ENCODE measurements at places on chromosomes 3 and 15.

DNA sequence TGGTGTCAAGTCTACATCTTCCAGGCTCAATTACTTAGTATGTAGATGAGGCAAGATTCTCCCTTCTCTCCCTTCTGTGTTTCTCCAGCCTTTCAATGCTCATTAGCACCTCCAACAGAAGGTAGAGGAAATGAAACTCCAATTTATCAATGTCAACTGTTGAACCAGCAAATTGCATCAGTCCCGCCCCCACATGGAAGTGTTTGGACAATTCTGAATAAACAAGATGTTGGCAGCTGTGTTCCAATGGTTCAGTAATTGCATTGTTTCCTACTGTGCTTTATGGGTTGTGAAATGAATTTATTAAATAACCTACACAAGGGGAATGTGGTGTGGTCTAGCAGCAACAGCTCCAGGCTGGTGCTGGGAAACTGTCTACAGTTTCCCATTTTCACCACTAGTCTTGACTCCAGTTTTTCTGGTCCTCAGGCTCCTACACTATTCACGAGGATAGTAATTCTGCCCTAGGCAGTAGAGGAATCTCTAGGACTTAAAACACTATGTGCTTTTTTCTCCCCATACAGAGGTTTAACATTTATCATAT lies 91.9 kb downstream of the MB21D2 start:
- H3K27me3 ChIP-seq = no peaks in the 10 kb centered on the region
- H3K4me1 ChIP-seq = no peaks in the 10 kb centered on the region

GRCh38 chr3:162139841-162140240 lies 643.2 kb downstream of the OTOL1 start:
- no peaks in the 10 kb centered on the region for H3K36me3 ChIP-seq
- no peak overlapping the region for H3K27ac ChIP-seq
- no peaks in the 10 kb centered on the region for H3K27me3 ChIP-seq
- no peak for DNase-seq
- H3K4me1 ChIP-seq = no peaks in the 10 kb centered on the region
- no peak overlapping the region for H3K4me3 ChIP-seq

DNA sequence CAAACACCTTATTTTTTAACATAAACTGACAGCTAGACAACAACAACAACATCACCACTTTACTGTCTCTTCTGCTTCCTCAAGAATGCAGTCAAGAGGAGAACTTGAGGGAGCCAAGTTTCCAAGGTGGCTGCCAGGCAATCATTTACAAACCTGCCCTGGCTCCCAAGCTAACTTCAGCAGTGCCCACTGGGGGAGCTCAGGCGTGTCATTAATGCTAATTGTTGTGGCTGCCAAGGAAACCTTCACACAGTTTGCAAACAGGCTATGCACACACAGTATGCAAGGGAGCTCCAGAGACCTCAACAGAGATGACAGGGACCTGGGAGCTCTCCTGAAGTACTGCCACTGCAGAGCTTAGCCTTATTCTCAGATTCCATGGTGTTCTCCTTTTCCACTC lies 2.1 kb downstream of the DZIP1L start:
- no peak for DNase-seq
- no peak overlapping the region for H3K4me3 ChIP-seq
- H3K36me3 ChIP-seq = no peaks in the 10 kb centered on the region
- H3K4me1 ChIP-seq = peaks cover 12% of the 10 kb centered on the region

DNA sequence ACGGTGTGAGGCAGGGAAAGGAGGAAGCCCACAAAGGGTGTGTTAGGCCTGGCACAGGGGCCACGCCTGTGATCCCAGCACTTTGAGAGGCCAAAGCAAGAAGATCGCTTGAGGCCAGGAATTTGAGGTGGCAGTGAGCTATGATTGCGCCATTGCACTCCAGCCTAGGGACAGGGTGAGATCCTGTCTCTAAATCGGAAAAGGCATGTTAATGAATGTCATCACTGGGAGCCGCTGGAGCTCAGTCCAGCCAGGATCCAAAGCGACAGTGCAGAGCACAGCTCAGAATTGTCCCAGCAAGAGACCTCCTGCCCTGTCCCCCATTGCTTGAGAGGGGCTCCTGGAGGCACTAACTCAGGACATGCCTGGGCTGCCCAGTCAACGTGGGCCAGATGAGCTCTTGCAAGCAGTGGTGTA lies 15.0 kb upstream of the FBLN2 start:
- H3K4me1 ChIP-seq = peaks cover 8% of the 10 kb centered on the region
- H3K27ac ChIP-seq = no peak overlapping the region
- H3K4me3 ChIP-seq = no peak overlapping the region
- H3K36me3 ChIP-seq = no peaks in the 10 kb centered on the region
- no peaks in the 10 kb centered on the region for H3K27me3 ChIP-seq

GRCh38 chr3:2423143-2423542 lies 324.5 kb downstream of the CNTN4 start:
- no peak for DNase-seq
- H3K4me3 ChIP-seq = no peak overlapping the region
- no peaks in the 10 kb centered on the region for H3K27me3 ChIP-seq
- no peaks in the 10 kb centered on the region for H3K36me3 ChIP-seq
- H3K4me1 ChIP-seq = no peaks in the 10 kb centered on the region

DNA sequence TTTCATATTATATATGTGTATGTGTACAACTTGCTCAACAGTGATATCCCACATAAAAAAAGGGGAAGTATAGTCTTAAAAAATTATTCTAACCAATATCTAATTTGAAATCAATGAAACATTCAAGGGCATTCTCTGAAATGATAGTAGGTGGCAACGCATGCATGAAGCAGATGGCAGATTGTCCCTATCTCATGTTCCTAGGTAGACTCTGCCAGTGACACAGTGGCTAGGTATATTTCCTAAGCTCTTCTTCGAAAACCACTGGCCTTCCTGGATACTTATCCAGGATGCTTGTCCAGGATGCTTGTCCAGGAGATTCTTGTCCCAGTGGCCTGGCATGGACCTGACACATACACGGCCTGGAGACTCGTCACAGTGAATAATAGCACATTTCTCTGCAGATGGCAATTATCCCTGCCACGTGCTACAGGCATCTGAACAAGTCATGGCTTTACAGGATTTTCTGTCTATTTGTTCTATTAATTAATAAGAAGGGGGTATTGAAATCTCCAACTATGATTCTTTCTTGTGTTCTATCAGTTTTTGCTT lies 54.9 kb downstream of the OCA2 start:
- no peaks in the 10 kb centered on the region for H3K36me3 ChIP-seq
- H3K27me3 ChIP-seq = no peaks in the 10 kb centered on the region
- H3K4me1 ChIP-seq = no peaks in the 10 kb centered on the region
- H3K4me3 ChIP-seq = no peak overlapping the region

GRCh38 chr3:25849091-25849490 lies 59.2 kb downstream of the OXSM start:
- DNase-seq = no peak
- no peaks in the 10 kb centered on the region for H3K4me1 ChIP-seq
- H3K36me3 ChIP-seq = no peaks in the 10 kb centered on the region
- H3K27me3 ChIP-seq = no peaks in the 10 kb centered on the region

DNA sequence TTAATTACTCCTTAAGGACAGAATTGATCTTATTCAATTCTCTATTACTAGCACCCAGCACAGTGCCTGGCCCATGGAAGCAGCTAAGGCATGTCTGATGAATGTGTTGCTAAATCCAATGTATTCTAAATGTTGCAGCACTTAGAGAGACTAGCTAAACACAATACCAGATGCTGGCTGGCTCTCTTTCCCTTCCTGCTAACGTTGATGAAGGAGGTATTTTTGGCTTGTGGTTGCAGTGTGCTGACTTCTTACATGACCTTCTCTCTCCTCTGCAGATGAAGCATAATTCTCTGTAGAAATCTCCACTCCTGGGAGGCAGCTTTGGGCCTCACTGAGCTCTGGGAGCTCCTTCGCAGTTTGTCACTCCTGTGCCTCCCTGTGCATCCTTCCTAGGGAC lies 183.6 kb downstream of the PEX5L start:
- H3K27me3 ChIP-seq = no peaks in the 10 kb centered on the region
- DNase-seq = no peak
- no peaks in the 10 kb centered on the region for H3K4me1 ChIP-seq
- H3K4me3 ChIP-seq = no peak overlapping the region
- H3K36me3 ChIP-seq = no peaks in the 10 kb centered on the region

DNA sequence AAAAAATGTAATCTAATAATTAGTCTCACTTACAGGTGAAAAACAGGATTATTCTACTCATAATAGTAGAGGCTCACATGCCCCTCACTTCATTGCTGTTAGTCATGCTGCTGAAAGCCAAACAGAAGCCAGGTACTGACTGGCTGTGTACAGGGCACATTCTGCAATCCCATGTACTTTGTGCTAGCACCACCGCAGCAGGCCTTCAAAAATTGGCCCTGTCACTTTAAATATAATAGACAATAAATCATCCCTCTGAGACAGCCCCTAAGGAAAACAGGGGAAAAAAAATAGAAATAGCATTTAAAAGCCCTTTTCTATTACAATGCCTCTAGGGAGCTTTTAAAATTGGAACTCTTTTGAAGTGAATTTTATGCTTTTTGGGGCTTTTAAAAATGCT lies 723.8 kb downstream of the TUSC7 start:
- H3K27me3 ChIP-seq = no peaks in the 10 kb centered on the region
- DNase-seq = no peak
- H3K27ac ChIP-seq = no peak overlapping the region

DNA sequence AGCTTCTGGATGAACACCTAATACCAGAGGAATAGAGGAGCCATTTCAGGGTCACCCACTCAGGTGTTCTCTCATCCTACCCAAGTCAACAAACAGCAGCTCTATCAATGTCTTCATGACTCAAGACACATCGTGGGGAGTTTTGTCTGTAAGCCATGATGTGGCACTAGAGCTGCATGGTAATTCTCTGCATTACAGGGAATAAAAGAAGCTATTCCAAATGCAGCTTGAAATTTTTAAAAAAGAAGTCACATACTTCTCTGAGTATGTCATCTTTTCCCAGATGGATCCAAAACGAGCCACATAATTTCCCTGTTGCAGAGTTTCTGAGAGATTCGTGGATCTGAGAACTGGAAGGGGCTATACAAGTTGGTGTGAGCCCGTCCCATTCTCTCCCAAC lies 6.1 kb upstream of the THSD4 start:
- H3K4me1 ChIP-seq = no peaks in the 10 kb centered on the region
- H3K4me3 ChIP-seq = no peak overlapping the region
- H3K36me3 ChIP-seq = no peaks in the 10 kb centered on the region
- no peak overlapping the region for H3K27ac ChIP-seq

DNA sequence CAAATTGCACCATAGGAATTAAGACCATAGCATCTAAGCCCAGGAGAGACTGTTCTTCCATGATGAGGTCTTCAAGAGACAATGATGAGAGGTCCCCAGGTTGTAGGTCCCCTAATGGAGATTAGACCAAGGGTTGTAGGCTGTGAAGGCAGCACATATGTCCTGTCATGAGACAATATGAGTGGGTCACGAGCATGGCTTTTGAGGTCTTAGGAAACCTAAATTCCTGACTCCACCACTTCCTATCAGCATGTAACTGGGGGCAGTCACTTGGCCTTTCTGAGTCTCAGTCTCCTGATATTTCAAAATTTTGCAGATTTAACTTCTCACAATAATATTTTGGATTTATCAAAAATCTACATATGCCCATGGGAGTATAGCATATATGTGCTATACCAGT lies 31.3 kb downstream of the STAC start:
- DNase-seq = no peak
- H3K36me3 ChIP-seq = no peaks in the 10 kb centered on the region
- H3K27ac ChIP-seq = no peak overlapping the region
- H3K4me1 ChIP-seq = no peaks in the 10 kb centered on the region
- no peaks in the 10 kb centered on the region for H3K27me3 ChIP-seq

DNA sequence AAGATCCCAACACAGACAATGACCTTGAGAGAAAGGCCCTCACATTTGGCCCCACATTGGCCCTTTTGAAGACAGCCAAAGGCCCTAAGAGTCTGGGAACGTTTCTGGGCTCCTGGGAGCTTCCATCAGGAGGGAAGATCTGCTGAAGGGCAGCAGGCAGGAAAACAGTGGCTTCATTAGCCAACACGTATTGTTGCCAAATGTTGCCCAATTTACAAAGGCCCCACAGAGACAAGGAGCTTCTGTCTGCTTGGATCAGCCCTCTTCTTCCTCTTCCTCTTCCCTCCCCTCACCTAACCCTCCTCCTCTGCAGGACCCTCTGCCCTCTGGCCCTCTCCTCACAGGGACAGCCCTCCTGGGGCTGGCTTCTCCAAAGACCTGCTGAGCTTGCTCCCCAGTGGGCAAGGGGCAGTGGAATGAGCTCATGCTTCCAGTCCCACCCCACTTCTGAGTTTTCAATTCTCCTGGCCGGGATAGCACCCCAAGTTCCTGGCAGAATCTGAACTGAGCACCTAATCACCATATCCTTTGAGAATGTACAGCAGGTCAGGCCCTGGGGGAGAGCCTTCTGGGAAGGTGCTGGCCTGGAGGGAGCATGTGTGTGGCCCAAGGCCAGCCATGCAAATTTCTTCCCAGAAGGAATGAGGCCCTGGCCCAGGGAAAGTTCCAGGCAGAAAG lies 5.1 kb upstream of the LTF start:
- H3K4me3 ChIP-seq = no peak overlapping the region
- H3K4me1 ChIP-seq = peaks cover under 1% of the 10 kb centered on the region
- H3K27ac ChIP-seq = no peak overlapping the region
- peaks cover 12% of the 10 kb centered on the region for H3K27me3 ChIP-seq
- H3K36me3 ChIP-seq = no peaks in the 10 kb centered on the region

- no peak overlapping the region for H3K27ac ChIP-seq
- H3K36me3 ChIP-seq = no peaks in the 10 kb centered on the region
- H3K27me3 ChIP-seq = no peaks in the 10 kb centered on the region
- peaks cover 12% of the 10 kb centered on the region for H3K4me1 ChIP-seq
Observed at GRCh38 chr3:27354161-27354560, 15.0 kb downstream of the NEK10 start.

- H3K4me3 ChIP-seq = no peak overlapping the region
- H3K36me3 ChIP-seq = no peaks in the 10 kb centered on the region
- H3K27ac ChIP-seq = no peak overlapping the region
- DNase-seq = no peak
- no peaks in the 10 kb centered on the region for H3K27me3 ChIP-seq
Observed at GRCh38 chr3:161388855-161389254, 17.5 kb upstream of the SPTSSB start.

- H3K4me3 ChIP-seq = no peak overlapping the region
- no peak overlapping the region for H3K27ac ChIP-seq
- no peak for DNase-seq
- no peaks in the 10 kb centered on the region for H3K27me3 ChIP-seq
Observed at GRCh38 chr3:10941972-10942371, 50.6 kb upstream of the SLC6A1 start.

DNA sequence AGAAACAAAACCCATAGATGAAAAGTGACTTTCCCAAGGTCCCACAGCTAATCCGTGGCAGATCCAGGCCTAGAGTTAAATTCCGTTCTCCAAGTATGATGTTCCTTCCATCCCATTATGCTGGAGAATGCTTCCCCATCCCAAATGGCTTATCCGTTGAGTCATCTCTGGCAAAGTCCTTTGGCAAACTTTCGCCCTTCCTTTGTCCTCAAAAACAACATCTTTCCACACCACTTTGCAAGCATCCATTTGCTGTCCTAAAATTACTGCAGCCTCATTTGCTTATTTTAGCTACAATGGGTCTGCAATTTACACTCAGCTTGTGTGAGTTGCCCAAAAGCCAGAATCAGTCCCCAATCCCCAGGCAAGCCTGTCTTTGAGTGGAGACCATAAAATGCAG lies 304.0 kb upstream of the TLE3 start:
- no peaks in the 10 kb centered on the region for H3K27me3 ChIP-seq
- H3K4me1 ChIP-seq = no peaks in the 10 kb centered on the region
- H3K27ac ChIP-seq = no peak overlapping the region
- DNase-seq = no peak
- H3K4me3 ChIP-seq = no peak overlapping the region
- H3K36me3 ChIP-seq = no peaks in the 10 kb centered on the region
